ENCODE measurements at places on chromosomes 4 and X.

DNA sequence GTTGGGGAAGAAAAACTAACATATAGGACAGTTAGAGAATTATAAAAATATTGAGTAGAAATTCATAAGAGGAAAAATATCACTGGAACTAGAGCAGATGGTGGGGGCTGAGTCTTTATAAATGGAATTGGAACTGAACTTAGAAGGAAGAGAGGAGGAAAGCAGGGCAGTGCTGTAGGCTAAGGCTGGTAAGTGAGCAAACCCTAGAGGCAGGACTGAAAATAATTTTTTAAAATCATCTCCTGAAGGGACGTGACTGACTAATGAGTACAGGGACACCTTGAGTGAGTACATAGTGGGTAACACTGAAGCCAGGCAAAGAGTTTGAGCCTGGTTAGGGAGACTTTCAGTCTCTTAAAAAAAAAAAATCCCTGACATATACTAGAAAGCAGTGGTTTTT lies 63.3 kb downstream of the GALNT7 start:
- DNase-seq, result no peak

DNA sequence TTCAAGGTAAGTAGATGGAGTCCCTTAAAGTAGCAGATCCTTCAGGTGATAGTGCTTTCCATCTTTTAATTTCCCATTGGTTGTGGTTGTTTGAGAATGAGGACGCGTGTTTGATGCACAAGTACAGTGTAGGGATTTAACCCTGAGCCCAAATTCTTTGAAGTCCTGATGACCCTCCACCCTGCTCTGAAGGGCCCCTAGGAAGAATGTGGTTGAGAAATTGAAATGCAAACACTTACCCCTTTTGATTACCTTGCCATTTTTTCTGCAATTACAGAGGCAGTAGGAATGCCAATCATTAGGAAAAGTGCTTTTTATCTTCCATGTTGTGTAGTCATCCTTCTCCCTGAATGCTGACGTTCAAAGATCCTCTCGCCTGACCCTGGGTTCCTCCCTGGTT lies 112.4 kb downstream of the ZNF518B start:
- DNase-seq, result no peak

- no peak for DNase-seq
Measured at GRCh38 chr4:61293707-61294400, 93.7 kb downstream of the ADGRL3 start.

- no peak for DNase-seq
Measured at GRCh38 chr4:4456816-4457578, 70.1 kb downstream of the NSG1 start.

- no peak for DNase-seq
Measured at GRCh38 chrX:28889591-28890090, 302.4 kb downstream of the IL1RAPL1 start.

- DNase-seq, result no peak
Measured at GRCh38 chrX:115958687-115959359, 211.7 kb upstream of the AGTR2 start.

DNA sequence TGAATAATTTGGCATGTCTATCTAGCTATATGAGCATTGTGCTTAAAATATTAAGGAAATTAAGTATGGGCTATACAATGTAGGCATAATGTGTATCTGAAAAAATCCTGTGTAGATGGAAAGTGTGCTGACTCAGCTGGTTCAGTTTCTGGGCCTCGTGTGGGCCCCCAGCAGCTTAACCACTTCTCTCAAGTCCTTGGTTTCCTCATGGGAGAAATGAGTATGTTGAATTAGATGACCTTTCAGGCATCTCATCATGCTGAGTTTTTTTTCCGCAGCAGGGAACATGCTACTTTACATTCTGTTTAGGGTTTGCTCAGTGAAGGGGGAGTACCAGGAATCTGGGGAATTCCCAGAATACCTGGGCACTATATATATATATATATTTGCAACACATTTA lies 30.5 kb downstream of the RHOH start:
- no peak for DNase-seq

DNA sequence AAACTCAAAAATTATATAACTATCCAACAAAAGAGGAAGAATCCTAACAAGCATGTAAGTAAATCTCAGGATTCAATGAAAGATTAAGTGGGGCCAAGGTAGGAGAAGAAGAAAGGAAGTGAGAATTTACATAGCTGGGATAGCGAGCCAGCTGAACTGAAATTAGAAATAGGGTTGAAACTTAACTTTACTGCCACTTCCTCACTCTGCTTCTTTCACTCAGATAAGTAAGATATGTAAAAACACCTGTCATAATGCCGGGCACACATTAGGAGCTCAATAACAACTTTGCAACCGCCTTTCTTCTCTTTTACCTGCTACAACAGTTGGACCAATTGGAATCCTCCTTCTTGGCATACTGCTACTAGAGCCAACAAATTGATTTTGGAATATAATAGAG lies 129.4 kb downstream of the CNKSR2 start:
- DNase-seq, result no peak

GRCh38 chr4:65592089-65592488 lies 78.2 kb downstream of the EPHA5 start:
- no peak for DNase-seq

DNA sequence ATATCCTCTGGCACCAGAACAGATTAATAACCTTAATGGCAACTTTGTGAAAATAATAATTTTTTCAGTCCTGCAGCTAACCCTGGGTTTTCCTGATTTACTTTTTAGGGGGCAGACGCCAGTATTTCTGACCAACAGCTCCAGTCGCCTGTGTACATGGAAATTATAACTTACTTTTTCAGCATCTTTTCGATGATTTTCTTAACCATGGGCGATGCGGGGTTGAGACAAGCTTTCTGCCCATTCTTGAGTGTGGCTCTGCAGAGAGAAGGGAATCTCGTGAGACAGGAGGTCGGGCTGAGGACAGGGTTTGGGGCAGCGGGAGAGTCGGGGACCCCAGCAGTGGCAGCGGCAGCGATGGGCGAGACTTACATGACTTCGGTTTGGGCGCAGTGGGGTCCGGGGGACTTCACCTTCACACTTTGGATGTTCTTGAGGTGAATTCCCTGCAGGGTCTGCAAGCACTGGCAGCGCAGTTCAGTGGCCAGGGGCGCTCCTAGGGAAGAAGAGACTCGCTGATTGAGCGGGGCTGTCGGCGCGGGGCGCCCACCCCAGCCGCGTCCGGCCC lies 484 bp downstream of the CXCL2 start:
- DNase-seq, result no peak

- no peak for DNase-seq
Measured at GRCh38 chrX:107682256-107682655, 53.9 kb downstream of the PRPS1 start.

DNA sequence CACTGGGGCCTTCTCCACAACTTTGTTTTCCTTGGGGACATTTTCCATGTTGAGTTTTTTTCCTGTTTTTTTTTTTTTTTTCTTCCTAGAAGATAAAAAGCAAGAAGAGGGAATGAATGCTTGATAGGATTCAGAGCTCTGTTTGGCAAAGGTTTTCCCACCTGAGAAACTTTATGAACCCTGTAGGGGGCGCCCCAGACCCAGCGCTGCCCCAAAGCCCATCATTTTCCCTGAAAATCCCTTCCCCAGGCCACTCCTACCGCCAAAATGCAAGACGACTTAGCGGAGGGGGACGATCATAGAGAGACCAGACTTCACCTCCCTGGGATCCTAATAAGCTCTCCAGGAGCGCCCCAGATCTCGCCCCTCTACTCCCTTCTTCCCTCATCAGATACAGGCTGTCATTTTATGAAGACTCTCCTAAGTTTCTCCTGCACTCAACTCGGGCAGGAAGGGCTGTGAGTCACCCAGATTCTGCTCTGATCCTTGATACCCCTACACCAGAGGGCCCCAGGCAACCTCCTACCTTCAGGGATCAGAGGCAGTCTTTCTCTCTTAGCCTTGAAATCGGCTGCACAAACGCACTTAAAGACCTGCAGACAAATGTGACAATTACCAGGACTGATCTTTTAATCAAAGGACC lies 1.4 kb downstream of the BEX5 start:
- no peak for DNase-seq

GRCh38 chr4:73648478-73648877 lies 28.2 kb upstream of the RASSF6 start:
- DNase-seq, result no peak

DNA sequence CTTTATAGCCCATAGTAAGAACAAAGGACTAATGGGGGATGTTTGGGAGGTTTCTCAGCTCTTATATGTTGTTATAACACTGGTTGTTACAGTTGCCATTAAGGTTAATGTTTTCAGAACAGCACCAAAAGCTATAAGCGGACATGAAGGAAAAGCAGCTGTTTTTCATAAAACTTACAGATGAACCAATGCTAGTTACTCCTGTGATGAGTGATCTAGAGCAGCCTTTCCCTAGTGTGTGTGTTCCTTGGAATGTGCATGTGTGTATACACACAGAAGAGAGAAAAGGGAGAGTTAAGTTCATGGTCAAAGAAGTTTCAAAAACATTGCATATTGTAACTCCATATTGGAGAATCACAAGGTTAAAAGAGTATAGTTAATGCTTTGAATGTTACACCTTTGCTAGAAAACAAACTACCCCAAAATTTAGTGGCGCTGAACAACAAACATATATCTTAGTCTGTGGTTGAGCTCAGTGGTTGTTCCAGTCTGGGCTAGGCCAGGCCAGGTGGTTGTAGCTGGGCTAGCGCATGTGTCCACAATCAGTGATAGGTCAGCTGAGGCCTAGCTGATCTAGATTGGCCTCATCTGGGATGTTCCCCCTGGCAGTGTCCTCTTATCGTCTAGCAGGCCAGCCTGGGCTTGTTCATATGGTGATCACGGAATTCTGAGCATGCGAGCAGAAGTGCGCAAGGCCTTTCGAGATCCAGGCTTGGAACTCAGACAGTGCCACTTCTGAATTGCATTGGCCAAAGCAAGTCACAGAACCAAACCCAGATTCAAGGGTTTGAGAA lies 151.0 kb downstream of the NHS start:
- DNase-seq, result peak; percentile 31

DNA sequence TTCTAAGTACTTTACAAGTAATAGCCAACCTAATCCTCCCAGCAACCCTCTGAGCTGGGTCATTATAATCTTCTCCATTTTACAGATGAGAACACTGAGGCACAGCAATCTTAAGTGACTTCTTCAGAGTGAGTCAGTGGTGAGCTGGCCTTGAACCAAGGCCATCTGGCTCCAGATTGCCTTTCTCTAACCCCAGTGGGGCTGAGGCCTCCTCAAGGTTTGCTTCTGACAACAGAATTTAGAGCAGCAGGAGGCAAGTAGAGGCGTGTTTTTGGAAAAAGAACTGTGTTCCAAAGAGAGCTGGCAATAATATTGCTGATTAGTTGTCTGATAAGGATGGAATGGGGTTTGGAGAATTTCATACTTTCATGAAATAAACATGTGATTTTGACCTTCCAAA lies 41.2 kb downstream of the PIR start:
- DNase-seq, result peak; percentile 12

- peak; percentile 36 for DNase-seq
Measured at GRCh38 chr4:161457311-161457710, 706.5 kb downstream of the FSTL5 start.

- DNase-seq, result no peak
Measured at GRCh38 chr4:132592340-132592739, 556.8 kb upstream of the PCDH10 start.

GRCh38 chr4:182554736-182555135 lies 311.5 kb downstream of the TENM3 start:
- peak; percentile 79 for DNase-seq

DNA sequence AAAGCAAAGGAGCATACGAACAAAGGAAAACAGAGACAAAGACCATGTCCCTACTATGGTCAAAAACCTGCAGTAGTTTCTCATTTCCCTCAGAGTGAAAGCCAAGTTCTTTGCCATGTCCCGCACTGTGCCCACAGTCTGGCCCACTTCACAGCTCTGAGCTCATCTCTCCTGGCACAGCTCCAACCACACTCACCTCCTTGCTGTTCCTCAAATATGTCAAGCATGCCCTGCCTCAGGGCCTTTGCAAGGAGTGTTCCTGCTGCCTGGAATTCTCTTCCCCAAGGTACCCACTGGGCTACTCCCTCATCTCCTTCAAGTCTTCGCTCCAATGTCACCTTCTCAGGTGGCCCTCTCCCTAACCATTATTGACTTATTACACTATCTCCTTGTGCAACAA lies 72.1 kb downstream of the COX18 start:
- peak; percentile 40 for DNase-seq

GRCh38 chr4:21203416-21203815 lies 503.2 kb downstream of the PACRGL start:
- no peak for DNase-seq

- DNase-seq, result no peak
Measured at GRCh38 chr4:14478504-14478903, 523.8 kb upstream of the CPEB2 start.

DNA sequence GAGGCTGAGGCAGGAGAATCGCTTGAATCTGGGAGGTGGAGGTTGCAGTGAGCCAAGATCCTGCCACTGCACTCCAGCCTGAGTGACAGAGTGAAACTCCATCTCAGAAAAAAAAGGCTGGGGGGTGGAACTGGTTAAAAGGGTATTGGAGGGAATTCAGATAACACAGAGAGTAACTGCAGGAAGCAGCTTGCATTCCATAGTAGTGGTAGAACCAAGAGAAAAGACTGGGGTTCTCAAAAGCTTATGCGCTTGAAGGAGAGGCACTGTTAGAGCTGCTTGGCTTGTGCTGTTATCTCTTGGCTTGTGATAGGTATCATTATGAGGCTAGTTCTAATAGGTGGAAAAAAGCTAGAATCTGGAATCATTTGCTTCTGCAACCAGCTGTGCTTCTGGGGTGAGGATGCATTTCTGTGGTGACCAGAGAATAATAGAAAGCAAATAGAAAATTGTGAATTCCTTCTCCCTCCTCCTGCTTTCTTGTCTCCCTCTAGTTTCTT lies 91.2 kb upstream of the ELOVL6 start:
- peak; percentile 42 for DNase-seq

- DNase-seq, result no peak
Measured at GRCh38 chr4:156223985-156224384, 270.3 kb upstream of the CTSO start.

DNA sequence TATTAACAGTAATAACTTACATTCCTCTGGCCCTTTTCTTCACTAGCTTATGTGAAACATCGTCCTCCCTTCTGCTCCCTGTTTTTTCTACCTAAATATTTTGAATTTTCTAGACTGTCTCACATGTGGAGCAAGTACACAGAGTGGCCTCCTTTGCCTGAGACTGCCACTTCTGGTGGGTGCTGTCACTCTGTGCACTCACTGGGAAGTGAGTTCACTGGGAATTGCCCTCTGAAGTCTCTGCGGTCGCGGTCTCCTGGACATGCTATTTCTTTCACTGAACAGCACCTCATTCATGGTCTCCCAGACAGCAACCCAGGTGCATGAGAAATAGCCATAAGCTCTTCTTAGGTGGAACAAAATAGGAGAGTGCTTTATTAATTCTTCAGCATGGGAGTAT lies 1179.7 kb upstream of the ADGRL3 start:
- DNase-seq, result no peak

- DNase-seq, result peak; percentile 59
Measured at GRCh38 chrX:136215559-136215958, 35.6 kb downstream of the MAP7D3 start.

DNA sequence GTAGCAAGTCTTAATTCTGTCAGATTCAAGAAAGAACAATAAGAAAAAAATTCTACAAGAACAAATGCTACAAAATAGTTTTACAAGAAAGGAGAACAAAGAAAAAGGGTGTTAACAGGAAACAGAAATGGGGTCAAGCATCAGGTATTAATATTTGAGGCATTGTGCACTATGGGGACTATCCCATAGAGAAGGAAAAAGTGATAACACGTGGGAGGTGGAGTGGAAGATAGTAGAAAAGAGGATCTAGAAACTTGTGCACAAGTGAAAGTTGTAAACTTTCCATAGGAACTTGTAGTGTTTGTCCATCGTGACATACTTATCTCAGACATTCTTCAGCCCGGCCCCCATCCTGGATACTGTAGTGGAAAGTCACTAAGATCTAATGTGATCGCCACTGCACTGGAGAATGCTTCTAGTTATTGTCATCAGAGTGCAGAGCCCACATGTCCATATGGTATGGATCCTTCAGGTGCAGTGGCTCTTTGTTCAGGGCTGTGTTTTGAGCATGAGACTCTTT lies 15.4 kb upstream of the NFXL1 start:
- no peak for DNase-seq
